ENCODE measurements at places on chromosomes 4 and X.

- no peak for DNase-seq
Measured at GRCh38 chrX:103415528-103415927, 39.2 kb downstream of the BEX3 start.

- no peak for DNase-seq
Measured at GRCh38 chr4:28232951-28233350, 1372.3 kb downstream of the STIM2 start.

GRCh38 chr4:108512615-108513505, 107.5 kb upstream of the RPL34 start:
- DNase-seq = peak; percentile 39

- DNase-seq = no peak
Measured at GRCh38 chrX:88612870-88613329, 134.1 kb upstream of the CPXCR1 start.

DNA sequence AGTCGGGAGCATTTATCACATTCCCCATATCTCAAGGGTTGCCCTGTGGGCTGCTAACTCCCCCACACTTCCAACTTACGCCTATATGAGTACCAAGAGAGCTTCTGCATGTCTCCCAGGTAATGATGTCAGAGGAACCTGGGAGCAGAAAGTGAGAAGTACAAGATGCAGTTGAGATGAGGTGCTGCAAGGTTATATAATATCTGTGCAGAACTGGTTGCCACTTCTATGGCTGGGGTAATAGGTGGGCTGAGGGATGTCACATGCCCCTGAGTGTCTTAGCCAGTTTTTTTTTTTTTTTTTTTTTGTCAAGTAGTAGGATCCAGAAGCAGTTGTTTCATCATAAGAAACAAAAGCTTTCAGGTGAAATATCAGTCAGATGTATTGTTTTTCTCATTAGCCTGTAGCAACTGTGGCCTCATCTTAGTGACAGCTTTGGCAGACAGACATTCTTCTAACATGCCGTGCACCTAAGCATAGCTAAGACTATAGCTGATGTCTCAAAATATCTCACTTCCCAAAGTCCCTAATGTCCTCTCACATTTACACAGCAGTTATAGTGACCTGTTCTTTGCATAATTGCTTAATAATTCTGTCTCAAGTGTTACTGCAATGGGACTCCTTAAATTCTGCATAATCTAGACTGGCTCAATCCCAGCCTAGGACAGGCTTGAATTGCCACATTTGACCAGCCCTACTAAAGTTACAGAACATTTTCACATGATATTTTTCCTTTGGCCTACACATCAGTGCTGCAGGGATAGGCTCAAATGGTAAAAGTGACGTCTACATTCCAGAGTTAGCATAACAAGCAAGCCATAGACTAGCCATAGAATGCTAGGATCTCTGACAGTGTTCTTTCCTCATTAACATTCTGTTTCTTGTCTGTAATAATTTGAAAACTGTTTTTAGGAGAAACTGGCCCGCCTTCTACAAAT, 17.9 kb upstream of the MAOB start:
- no peak for DNase-seq

DNA sequence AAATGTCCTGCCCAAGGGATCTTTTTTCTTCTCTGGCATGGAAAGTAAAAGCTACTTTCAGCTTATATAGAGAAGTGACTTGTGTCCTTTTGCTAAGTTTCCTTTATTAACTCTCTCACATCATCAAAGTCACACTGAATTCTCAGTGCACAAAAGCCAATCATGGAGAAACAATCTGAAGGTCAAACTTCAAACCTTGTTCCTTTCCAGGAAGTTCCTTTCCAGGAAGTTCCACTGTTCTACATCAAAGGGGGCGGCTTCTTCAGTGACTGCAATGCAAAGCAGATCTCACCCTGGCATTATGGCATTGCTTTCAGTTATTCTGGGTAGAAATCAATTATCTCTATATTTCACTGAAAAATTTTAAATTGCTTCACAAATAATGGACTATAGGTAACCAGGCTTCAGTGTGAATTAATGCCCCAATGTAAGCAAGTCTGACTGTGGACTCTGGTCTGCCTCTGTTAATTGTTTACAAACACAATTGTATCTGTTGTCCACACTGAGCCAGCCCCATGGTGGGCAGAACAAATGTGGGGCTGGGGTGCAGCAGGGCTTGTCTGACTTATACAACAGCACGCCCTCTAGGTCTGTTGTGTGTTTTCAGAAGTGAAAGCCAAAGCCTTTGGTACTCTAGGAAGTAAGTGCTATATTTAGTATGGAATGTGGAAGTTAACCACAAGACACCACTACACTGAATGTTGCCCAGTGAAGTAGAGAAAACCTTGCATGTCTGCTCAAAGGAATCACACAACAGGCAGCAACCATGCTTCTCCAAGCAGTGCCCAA, 98.8 kb downstream of the CDS1 start:
- no peak for DNase-seq

- DNase-seq = no peak
Measured at GRCh38 chrX:40099055-40099958, 1.5 kb upstream of the BCOR start.

DNA sequence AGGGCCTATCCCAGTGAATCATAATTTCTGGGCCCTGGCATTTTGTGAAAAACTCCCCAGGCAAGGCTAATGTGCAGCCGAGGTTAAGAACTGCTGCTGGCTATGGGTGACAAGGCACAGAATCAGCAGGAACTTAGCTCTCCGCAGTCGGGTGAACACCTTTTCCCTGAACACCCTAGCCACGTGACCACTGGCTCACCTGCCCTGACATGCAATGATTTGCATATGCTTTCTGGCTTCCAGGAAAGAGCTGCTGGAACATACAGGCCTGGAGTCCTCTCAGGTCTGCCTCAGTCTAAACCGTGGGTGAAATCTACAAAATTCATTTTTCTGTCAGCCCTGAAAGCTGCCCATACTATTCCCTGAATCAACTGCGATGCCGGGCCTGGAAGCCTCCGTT, 56.6 kb downstream of the ZNF827 start:
- no peak for DNase-seq

DNA sequence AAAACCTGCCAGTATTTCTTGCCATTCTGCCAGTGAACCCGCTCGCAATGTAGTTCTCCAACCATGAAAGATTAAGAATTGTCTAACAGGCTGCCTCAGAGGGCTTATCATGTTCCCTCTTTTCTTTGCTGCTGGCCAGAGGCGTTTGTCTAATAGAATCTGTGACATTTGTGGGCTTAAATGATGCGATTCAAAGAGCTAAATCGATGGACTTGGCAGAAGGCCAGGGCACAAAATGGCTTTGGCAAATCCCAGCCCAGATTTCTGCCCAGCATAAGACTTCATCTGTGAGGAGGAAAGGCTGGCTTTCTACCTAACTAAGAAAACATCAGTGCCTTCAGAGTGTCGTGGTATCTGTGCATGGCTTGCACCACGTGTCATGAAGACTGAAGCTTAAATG, 79.9 kb downstream of the TRPC5OS start:
- DNase-seq = no peak

DNA sequence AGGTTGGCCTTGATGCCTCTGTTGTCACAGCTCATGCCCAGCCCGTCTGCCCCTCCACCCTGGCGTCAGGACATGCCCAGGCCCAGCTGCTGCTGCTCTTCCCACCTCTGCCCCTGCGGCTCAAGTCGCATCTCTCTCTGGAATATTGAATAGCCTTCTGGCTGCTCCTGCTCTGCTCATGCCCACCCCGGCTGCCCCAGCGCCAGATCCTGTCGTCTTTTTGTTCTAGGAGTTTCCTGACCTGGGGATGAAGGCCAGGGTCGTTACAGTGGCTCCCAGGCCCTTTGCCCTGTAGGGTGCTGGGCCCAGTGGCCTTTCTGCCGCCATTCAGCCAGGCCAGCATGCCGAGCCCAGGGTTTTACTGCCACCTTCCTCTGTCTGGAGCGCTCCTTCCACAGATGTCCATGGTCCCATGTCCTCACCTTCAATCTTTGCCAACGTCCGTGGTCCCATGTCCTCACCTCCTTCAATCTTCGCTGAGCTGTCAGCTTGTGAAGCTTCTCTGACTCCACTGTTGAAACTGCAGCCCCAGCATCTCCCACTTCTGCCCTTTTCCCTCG, 9.7 kb downstream of the MAEA start:
- DNase-seq = no peak

GRCh38 chr4:107467461-107467860, 252.6 kb downstream of the PAPSS1 start:
- DNase-seq = no peak

- no peak for DNase-seq
Measured at GRCh38 chr4:170274616-170275015, 184.9 kb upstream of the AADAT start.

- no peak for DNase-seq
Measured at GRCh38 chrX:17082831-17083230, 136.4 kb downstream of the REPS2 start.

GRCh38 chr4:40256329-40256728, 59.5 kb downstream of the RHOH start:
- no peak for DNase-seq

DNA sequence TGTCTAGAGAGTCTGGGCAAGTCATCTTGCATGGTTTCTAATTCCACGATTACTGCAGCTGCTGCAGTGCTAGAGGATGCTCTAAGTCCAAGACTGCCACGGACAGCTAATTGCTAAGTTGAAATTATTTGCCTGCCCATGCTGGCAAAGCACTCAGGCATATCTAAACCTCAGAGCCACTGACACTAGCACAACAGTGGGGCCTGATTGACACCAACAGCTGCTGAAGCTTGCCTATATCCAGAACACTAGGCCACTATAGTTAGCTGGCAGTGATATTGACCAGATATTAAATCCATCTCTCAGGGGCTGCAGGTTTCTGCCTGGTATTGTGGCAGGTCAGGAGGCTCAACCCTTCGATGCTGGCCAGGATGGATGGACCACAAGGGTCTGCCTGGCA, 103.9 kb downstream of the DCAF12L1 start:
- no peak for DNase-seq

GRCh38 chrX:72466493-72466892, 106.2 kb downstream of the HDAC8 start:
- no peak for DNase-seq

- DNase-seq = no peak
Measured at GRCh38 chr4:143183513-143184216, 1.1 kb upstream of the USP38 start.

DNA sequence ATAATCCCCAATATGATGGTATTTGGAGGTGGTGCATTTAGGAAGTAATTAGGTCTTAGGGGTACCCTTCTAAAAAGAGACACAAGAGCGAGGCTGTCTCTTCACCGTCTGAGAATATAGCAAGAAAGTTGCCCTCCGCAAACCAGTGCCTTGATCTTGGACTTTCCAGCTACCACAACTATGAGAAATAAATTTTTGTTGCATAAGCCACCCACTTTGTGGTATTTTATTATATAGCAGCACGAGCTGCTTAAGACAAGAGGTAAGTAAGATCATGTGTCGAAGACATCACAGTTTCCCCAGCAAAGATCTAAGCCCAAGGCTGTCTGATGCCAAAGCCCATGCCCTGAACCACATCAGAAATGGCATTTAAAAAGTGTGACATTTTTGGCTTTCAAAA, 9.6 kb upstream of the EXOSC9 start:
- DNase-seq = no peak

- DNase-seq = no peak
Measured at GRCh38 chr4:142752202-142752786, 93.8 kb downstream of the INPP4B start.

DNA sequence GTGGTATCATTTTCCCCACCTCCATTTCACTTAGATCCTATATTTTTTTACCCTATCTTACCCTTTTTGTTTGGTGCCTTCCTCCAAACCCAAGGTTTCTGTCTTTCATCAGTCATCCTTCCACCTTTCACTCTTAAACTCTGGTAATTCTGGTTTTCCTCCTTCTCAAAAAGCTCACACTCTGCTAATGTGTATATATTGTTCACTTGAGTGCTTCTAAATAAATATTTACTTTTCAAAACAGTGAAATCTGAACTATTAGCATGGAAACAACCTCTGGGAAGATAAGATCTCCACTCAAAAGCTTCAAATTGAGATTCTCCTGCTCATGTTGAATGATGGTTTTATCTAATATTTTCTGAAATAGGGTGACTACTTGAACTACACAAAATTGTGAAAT, 21.5 kb downstream of the XIAP start:
- no peak for DNase-seq

GRCh38 chr4:162959046-162959445, 207.6 kb downstream of the NAF1 start:
- DNase-seq = no peak

DNA sequence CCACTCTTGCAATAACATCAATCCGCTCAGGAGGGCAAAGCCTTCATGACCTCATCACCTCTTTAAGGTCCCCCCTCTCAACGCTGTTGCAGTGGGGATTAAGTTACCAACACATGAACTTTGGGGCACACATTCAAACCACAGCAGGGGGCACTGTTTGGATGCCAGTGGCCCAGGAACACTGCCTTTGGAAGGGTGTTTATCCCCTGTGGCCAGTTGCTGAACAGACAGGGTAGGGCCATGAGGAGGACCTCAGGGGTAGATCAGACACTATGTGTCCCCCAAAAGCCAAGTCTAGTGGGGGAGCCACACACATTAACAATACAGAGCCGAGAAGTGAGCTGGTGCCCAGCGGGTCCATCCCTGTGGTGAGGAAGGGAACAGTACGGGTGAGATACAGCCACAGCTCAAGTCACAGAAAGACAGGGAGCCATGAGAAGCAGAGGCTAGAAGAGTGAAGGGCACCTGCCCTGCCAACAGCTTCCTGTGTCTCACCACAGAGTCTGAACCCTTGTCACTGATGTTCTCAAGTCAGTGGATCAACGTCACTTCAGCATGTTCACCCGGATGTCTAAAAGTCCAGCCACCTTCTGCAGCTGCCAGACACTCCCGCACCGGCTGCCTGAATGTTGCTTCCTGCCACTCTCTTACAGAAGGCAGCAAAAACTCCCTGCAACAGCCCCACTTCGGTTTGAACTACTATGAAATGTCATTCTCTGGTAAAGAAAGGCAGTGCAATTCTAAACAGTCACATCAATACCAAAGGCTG, 19.9 kb upstream of the MXD4 start:
- DNase-seq = peak; percentile 35

- no peak for DNase-seq
Measured at GRCh38 chr4:155966171-155966570, 12.5 kb upstream of the CTSO start.

DNA sequence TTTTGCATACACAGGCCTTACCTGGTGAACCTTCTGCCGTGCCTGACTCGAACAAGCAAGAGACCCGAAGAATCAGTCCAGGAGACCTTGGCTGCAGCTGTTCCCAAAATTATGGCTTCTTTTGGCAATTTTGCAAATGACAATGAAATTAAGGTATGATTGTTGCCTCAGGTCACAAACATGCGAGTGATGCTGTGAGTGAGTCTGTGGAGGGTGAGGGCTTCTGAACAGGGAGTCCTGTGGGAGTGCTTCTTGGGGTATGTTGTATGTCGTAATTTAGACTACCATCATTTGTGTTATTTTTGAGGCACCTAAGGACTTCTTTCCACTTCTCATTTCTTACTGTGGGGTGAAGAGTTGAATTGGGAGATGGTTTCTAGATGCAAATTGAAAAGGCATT, 32.8 kb downstream of the HTT start:
- no peak for DNase-seq

DNA sequence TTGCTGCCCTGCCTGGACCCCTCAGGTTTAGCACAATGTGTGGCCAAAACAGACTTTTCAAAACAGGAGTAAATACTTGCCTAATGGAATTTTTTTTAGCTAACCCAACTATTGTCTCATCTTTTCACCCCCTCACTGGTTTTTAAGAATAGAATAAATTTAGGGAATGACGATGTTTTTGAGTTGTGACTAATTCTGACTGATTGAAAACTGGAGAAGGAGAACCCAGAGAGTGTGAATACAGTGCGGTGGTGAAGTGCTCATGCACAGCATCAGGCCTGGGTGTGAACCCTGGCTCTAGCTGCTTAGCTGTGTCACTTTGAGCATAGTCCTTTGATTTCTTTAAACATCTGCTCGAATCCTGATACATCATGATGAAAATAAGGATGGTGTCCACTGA, 10.5 kb downstream of the ANTXR2 start:
- no peak for DNase-seq
